Renal pelvis (tissue), 12 donors: ENCODE measurements at places on chromosomes 16 and 17. TPM values are rescaled to one million over a fixed set of nuclear protein-coding genes. Genes with fewer than 3 reads are reported as not detected.

GRCh38 chr16:23594186-23594585 lies 1.9 kb downstream of the NDUFAB1 start:
- no peak for DNase-seq

DNA sequence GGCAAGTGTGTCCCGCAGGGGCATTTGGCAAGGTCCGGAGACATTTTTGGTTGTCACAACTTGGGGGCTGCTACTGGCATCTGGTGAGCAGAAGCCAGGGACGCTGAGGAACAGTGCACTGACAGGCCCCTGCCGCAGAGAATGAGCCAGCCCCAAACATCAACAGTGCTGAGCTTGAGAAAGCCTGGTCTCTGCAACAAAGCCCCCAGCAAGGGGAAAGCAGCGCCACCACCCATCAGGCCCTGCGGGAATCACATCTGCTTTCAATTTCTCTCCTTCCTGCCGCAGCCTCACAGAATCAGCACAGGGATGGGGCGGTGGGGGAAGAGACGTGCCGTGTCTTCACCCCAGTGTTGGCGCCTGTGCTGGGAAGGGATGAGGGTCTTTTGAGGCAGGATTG lies 14.8 kb upstream of the PRPSAP1 start:
- DNase-seq: no peak

GRCh38 chr17:3712811-3713463 lies 10.8 kb upstream of the HASPIN start:
- DNase-seq: no peak

Gene INCA1
- polyA plus RNA-seq: 6.9 TPM

Gene CDRT15
- polyA plus RNA-seq: 0.61 TPM

Gene FKBP10
- polyA plus RNA-seq: 163 TPM

Gene HSPB9
- polyA plus RNA-seq: 0.50 TPM

DNA sequence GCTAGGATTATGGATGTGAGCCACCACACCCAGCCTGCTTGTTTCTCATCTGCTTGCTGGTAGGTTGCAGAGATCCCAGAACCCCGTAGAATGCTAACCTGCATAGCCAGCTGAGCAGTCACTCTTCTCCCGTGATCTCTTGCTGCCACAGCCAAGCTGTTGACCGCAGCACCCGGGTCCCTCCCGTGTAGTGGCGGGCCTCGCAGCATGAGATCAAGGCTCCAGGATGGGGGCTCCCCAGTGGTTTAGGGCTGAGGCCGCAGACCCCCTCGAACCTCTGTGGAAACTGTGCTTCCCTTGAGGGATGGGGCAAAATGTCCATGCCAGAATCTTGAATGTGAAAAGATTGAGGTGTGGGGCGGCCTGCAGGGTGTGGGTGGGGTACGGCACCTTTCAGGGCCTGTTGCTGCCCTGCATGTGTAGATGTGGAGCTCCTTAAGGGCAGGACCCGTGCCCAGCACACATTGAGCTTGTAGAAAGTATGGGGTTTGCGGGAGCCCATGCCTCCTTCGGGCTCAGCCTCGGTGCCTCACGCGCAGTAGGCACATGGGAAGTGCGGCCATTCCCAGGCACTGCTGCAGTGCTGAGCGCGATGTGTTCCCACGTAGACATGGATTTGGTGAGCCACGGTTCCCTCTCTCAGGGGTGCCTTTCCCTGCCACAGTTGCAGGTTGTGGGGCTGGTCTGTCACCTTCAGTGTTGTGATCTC lies 99.9 kb downstream of the BANP start:
- DNase-seq: no peak

Gene HCRT
- polyA plus RNA-seq: not detected

- DNase-seq: no peak
These were observed 443.2 kb downstream of the XYLT1 start for GRCh38 chr16:17027488-17028129.

- DNase-seq: no peak
These were observed 1.2 kb upstream of the MSLN start for GRCh38 chr16:759110-759910.

DNA sequence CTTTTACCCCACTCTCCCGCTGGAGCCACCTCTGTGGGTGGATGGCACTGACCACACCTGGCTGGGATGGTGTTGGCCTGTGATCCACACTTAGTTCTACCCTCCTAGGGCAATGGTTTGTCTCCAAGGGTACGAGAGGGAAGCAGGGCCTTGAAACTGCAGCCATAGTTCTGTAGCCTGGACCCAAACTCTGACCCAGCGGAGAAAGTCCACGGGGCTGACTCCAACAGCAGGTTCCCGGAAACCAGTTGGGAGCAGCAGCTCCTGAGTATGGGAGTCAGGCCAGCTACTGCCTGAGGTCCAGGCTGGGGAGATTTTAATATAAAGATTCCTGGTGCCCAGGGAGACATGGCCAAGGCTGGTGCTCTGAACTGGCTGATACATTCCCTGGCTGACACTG lies 23.6 kb upstream of the MTSS2 start:
- DNase-seq: no peak

Gene CHD3
- polyA plus RNA-seq: 204 TPM

Gene SCN4A
- polyA plus RNA-seq: 1.2 TPM

Gene ACSM2A
- 62.8 TPM for polyA plus RNA-seq

DNA sequence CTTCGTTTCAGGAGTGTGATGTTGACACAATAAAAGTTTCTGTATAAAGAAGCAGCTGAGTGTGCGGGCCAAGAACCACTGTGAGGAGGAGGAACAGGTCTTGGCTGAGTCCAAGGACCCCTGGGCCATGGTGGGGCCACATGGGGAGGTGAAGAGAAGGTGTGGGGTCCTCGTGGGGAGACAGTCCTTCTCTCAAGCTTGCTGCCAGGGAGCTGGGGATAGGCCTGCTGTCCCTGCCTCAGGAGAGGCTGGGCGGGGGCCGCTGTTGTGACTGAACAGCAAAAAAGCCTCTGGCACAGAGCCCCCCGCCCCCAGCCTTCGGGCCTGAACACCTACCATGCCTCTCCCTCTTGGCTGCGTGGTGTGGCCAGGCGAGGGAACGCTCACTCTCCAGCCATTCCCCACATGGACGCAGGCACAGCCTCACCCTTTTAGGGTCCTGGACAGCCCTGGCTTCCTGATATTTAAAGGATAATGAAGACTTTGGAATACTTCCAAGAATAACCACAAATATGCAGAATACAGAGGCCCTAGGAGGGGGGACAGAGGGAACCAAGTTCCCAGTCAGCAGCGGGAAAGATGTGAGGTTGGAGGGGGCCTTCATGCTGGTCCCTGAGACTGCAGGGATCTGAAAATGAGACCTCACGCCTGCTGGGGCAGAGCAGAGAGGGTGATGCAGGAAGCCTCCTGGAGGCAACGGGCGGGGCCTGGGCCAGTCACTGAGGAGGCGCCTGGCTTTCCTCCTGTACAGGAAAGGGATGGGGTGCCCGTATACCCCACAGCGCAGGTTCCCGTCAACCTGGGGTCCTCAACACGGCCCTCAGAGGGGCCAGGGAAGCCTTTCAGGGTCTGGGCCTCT lies 100.0 kb upstream of the CREBBP start:
- peak; percentile 55 for DNase-seq

DNA sequence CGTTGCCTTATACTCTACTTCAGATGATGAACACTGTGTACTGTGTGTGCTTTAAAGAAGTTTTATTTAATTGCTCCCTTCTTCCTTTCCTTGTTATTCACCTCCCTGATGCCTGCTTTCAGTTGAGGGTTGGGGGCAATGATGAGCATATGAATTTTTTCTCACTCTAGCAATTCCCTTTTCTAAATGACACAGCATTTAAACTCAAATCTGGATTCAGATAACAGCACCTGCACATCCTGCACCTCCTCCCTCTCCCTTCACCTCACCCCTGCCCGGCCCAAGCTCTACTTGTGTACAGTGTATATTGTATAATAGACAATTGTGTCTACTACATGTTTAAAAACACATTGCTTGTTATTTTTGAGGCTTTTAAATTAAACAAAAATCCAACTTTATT lies 13.0 kb upstream of the PNPO start:
- DNase-seq: no peak
